Fibroblast of upper back skin (primary cell): ENCODE measurements at places on chromosomes 5 and 9.

DNA sequence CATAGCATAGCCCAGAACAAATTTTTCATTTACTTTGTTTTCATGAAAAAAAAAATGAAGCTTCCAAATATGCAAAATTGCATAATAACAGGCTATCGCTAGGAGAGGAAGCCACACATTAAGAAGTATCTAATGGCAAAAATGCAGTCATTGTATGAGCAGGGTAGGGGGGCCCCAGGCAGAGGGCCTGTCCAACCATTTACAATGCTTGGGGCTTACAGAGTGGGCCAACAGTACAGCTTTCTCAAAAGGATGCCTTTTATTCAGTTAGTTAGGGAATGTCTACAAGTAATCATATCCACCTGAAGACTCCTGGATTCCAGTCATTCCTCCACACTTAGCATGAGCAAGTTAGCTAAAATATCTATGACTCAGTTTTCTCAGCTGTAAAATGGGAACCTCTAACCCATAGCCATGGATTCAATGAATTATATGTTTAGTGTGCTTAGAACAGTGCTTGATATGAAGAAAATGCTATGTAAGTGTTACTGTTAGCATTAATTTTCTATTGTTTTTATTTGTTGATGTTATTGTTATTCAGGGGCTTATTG lies 117.7 kb downstream of the GAS1 start:
- DNase-seq = peak; percentile 42

DNA sequence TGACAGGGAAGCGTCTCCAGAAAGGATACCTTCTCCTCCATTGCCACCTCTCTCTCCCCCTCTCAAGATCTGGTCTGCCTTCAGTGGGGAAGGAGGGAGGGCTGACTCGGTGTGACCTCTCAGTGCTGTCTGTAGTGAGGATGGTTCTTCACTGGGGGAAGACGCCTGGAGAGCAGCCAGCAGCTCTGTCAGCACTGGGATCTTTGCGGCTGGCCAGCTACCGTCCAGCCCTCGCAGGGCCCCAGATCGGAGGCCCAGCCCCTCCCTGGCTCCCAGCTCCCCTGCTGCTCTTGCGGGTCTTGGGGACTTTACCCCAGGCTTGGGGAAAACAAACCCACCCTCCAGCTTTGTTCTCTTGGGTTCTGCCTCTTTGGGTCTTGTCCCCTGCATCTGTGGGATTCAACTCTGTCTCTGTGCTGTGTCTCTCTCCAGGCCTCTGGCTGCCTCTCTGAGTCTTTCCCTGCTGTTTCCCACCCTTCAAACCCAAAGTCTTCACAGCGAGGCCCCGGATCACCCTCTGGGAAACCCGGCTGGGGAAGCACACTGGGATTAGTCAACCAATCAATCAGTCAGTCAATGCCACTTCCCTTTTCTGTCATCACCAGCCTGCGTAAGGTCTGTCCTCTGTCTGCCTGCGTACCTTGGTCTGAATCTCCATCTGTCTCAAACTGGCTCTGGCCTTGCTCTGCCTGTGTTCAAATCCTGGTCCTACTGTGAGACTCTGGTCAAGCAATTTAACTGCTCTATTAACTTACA lies 23.0 kb downstream of the FGF18 start:
- DNase-seq = peak; percentile 77

DNA sequence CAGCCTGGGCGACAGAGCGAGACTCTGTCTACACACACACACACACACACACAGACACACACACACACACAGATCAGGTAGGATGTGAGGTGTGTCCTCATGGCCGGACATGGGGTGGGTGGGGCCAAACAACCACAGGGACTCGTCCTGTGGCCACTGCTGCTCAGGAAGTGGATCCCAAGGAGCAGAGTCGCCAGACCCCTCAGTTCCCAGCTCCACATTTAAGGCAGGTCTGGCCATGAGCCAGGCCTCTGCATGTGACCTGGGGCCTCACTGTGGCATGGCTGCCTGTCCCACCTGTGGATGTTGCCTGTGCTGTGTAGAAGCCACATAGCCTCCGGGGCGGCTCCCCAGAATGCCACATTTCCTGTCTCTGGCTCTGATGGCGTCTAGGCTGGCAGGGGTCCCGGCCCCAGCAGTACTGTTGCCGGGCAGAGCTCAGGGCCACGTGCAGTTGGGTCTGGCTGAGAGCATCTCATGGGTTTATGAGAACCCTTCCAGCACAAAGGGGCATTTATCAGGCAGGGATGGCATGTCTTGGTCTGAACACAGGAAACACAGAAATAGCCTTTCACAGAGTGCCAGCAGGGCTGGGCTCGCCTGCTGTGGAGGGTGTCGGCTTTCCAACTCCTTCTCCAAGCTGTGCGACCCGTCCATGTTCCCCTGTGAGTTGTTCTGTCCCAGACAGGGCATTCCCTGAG lies 9.9 kb upstream of the NINJ1 start:
- no peak for DNase-seq

- no peak for DNase-seq
Measured at GRCh38 chr5:134813827-134814226, 31.9 kb upstream of the C5orf24 start.

DNA sequence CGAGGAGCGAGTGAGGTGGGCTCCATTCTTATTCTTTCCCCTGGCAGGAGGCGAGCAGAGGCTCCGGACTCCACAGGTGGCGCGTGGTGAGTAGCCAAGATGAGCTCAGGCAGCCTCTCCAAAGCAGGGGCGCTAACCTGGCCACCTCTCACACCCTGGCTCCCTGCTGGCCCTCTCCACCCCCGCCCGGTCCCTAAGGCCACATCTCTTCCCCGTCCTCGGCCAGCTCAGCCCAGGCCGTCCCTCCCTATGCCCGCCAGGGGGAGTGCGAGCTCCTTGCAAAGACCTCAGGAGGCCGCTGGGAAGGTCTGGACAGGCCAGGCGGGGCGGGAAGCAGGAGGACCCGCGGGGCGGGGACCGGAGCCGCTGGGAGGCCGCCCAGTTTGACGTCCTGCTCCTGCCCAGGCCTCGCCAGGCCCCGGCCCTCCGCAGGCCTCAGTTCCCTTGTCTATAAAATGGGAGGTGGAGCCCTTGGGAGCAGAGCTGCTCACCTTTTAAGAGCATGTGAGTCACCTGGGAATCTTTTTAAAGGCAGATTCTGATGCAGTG lies 46.3 kb upstream of the GGTA1 start:
- peak; percentile 93 for DNase-seq

- DNase-seq = no peak
Measured at GRCh38 chr5:139877129-139877597, 81.6 kb downstream of the PSD2 start.

DNA sequence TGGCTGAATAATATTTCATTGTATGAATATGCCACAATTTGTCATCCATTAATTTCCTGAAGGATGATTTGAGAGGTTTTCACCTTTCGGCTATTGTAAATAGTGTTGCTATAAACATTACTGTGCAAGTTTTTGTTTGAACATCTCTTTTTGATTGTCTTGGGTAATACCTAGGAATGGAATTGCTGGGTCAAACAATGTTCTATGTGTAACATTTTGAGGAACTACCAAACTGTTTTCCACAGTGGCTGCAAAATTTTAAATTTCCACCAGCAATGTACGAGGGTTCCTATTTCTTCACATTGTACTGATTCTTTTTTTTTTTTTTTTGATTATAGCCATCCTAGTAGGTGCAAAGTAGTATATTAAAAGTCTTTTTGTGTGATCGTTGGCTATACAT lies 63.8 kb upstream of the ANKH start:
- DNase-seq = no peak

GRCh38 chr5:50593681-50594080 lies 72.8 kb upstream of the PARP8 start:
- DNase-seq = no peak

GRCh38 chr5:123813937-123814624 lies 302.1 kb downstream of the CSNK1G3 start:
- peak; percentile 54 for DNase-seq

- DNase-seq = peak; percentile 47
Measured at GRCh38 chr9:137077010-137077747, at the start of gene UAP1L1. TSS of gene UAP1L1 (plus strand) at chr9:137077517. CDS start at chr9:137077533, 16 bp downstream.
